ENCODE measurements at places on chromosomes 1 and 21.

GRCh38 chr1:185487026-185487425 is 170.0 kb upstream of the IVNS1ABP start:
- DNase-seq = no peak

DNA sequence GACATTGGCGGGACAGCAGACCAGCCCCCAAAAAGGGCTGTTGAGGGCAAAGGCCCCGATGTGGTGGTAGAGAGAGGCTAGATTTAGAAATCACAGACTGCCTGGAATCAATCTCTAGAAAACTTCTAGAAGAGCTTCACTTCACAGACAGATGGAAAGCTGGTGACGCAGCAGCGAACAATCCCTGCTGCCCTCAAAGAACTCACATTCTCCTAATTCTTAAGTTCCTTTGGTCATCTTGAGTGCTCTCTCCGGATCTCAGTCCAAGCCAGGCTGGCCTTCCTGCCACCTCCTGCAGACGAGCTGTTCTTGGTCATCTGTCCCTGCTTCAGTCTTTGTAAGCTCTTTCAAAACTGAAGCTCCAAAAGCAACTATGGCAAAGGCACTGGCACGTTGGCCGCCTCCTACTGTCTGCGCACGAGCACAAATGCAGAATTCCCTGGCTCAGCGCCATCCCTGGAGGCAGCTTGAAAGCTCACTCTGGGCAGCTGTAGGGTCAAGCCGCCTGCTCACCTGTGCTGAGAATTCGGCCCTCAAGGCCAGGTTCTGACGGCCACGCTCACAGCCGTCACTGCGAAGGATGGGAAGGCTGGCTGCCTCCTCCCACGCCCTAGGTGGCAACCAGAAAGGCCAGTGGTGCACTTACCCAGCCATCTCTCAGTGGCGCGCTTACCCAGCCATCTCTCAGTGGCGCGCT is 110.6 kb downstream of the NPHP4 start:
- DNase-seq = no peak

DNA sequence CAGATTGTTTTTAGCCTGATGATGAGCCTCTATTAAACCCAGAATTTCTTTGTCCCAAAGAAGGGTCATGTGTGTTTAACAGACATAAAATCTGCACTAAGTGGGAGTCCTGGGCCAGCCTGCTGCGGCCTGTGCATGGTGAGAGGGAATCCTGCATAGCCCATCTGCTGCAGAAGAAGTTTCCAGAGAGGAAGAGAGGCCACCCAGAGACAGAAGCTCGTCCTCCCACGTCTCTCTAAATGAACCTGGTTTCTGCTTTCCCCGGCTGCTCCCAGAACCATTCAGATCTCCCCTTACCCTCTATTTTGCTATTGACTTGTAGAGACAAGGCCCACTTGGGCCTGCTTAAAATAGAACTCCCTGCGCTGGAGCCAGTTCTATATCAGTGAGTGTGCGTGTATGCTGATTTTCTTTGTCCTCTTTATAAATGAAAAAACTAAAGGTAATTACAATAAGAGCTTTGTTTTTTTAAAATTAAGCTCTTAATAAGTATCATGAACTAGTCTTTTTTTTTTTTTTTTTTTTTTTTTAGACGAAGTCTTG is 142.8 kb upstream of the RAB4A start:
- DNase-seq = no peak

- DNase-seq = peak; percentile 66
Observed at GRCh38 chr21:17197996-17198395, 314.8 kb upstream of the CXADR start.

DNA sequence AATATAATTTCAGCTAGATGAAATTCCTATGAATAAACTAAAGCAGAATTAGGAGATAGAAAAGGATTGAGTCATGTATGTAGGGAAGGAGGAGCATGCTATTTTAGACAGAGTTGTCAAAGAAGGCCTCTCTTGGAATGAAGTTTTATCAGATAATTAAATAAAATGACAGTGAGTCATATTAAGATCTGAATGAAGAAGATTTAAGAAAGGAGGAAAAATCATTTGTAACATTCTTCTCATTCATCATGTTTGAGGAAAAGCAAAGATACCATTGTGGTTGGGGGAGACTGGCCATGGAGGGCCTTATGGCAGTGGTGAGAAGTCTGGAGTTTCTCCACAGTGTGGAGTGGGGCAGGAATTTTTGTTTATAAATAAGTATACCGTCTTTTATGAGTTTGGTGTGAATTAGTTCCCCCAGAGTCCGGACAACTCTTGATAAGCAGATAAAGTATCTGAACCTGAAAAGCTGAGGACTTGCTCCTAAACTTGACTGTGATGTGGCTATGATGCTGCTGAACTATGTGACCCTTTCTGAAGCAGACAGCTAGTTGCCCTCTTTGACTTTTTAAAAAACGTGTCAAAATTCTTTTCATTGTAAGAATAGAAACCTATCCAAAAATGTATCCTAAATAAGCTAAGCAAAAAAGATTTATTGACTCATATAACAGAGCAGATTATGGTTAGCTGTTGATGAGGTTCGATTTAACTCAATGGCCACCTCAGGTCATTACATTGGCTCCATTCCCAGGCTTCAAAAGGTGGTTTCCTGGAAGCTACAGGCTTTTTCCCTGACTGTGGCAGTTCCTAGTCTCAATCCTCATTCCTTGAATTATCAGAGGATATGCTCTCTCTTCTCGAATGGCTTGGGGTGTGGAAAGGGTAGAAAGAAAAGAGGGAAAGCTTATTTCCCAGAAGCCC is 90.8 kb downstream of the LHX9 start:
- no peak for DNase-seq

- no peak for DNase-seq
Observed at GRCh38 chr1:39196244-39197215, 8.0 kb upstream of the MACF1 start.
